ENCODE measurements at places on chromosomes 4 and X.

DNA sequence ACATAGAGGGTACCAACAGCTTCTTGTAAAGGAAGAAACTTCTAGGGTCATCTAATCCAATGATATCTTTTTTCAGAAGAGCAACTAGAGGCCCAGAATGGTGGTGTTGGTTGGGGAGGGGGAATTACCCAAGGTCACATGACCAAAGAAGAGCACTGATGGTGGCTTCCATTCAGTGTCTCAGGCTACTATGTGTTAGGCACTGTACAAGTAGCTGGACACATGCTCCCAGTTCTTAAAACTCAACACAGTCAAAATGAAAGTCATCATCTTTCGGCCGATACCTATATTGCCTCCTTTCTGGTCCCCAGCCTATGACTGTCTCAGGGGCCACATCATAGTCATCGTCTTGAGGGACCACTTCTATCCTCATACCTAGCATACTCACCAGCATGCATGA, 88.1 kb downstream of the ARHGAP6 start:
- no peak for DNase-seq

- no peak for DNase-seq
These were observed 28.1 kb downstream of the SLC16A2 start for GRCh38 chrX:74449322-74449936.

- DNase-seq: no peak
These were observed 787.5 kb downstream of the FSTL5 start for GRCh38 chr4:161376275-161376674.

DNA sequence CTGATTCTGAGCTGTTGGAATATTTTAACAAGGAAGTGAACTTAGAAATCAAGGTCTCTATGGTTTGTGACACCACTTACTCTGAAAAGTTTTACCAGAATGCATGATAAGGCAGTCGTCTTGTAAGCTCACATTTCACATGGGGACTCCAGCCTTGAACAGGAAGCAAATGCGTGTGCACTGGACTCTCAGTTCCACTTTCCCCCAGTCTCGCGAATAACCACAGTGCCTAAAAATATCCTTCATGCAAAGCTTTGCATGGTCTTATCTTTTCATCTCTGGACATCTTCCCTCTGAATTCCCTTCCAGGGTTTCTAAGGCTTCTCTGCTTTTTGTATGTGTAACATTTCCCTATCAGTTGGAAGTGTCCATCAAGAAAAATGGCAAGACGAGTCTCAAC, 581.8 kb downstream of the NLGN4X start:
- DNase-seq: no peak

GRCh38 chr4:110287130-110287529, 88.7 kb upstream of the ELOVL6 start:
- no peak for DNase-seq

GRCh38 chrX:13803116-13803515, 13.8 kb downstream of the GPM6B start:
- no peak for DNase-seq

DNA sequence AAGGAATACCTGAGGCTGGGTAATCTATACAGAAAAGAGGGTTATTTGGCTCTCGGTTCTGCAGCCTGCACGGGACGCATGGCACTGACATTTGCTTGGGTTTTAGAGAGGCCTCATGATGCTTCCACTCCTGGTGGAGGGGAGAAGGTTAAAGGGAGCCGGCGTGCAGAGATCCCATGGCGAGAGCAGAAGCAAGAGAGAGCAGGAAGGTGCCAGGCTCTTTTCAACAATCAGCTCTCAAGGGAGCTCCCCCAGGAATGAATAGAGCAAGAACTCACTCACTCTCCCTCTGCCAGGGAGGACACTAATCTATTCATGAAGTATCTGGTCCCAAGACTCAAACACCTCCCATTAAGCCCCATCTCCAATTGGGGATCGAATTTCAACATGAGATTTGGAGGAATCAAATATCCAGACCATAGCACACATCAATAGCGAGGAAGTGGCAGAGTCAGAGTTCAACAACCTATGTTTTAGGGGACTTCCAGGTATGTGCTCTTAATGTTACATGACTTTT, 109.8 kb downstream of the SORBS2 start:
- no peak for DNase-seq

DNA sequence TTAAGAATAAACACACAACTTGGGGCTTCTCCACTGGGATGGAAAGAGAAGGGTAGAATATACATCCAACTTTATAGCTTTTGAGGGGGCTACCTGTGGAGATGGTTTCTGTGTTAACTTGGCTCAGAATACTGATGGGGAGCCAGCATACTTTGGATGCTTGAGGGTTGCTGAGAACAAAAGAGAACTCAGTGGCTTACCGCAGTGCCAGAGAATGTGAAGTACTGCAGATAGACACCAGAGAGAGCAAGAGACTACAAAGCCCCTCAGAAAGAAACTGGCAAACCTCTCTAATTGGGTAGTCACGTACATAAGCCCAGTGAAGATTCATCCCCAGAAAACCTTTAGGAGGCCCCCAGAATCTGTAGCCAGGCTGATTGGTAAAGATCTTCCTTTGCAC, 214.4 kb downstream of the DCHS2 start:
- no peak for DNase-seq

DNA sequence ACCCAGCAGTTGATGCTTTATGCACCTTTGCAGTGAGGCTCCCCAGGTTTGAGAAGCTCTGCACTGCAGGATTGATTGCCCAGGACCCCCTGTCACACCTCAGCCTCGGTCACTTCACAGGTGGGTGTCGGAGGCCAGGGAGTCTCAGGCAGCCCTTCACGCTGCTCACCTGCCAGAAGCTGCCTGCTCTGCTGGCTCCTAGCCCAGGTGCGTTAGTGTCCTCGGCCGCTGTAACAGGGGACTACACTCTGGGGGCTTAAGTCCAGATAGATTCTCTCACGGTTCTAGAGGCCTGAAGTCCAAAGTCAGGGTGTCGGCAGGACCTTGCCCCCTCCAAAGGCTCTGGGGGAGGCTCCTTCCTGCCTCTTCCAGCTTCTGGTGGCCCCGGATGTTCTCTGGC, 79.9 kb downstream of the CPZ start:
- DNase-seq: no peak

GRCh38 chr4:45120163-45120562, 393.8 kb upstream of the GNPDA2 start:
- no peak for DNase-seq

- DNase-seq: no peak
These were observed 423.1 kb downstream of the BCOR start for GRCh38 chrX:39674490-39675161.

DNA sequence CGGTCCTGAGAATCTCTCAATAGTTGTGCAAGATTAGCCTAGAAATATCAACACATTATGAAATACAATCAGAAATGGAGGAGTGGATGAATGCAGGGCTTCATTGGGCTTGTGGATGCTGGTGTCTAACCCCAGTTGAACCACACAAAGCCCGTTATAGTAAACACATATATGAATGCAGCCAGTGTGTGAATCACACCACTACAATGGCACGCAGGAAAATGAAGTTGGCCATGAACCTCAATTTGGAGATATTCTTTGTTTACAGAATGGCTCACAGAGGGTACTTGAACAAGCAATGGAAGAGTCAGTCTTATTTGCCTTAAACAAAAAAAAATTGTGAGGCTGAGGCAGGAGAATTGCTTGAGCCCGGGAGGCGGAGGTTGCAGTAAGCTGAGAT, 57.8 kb downstream of the SOD3 start:
- no peak for DNase-seq

GRCh38 chrX:13793897-13794296, 23.0 kb downstream of the GPM6B start:
- no peak for DNase-seq

DNA sequence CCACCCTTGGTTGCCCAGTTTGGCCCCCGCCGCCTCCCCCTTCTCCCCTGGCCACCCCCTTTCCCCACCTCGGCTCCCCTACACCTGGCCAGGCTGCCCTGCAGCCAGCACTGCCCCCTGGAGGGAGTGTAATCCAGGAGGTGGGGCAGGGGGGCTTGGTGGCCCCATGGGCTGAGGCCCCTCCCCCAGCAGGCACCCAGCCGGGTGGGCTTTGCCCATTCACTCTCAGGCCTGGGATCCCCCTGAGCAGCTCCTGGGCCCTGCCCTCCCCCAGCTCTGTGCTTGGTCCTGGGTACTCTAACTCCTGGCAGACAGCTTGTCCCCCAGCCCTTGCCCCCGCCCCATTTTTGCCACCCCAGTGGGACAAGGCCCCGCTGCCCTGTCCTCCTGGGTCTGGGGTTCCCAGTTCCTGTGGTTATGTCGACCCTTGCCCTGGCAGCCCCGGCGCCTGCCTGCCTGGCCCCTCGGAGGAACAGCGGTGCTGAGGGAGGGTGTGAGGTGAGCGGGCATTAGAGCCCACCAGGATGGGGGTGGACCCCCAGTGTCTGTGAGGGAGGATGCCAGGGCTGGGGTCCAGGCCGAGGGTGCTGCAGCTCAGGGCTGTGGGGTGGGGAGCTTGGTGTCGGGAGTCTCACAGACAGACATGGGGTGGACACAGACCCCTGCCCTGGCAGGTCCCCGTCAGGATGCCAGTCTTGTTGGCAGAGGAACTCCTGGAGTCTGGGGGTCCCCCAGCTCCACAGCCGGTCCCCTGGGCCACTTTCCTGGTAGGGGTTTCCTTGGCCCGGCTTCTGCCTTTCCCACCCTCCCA, 10.2 kb downstream of the NAT8L start:
- no peak for DNase-seq
